Kasumi-1 (cell line): ENCODE measurements at places on chromosomes 2 and 18.

DNA sequence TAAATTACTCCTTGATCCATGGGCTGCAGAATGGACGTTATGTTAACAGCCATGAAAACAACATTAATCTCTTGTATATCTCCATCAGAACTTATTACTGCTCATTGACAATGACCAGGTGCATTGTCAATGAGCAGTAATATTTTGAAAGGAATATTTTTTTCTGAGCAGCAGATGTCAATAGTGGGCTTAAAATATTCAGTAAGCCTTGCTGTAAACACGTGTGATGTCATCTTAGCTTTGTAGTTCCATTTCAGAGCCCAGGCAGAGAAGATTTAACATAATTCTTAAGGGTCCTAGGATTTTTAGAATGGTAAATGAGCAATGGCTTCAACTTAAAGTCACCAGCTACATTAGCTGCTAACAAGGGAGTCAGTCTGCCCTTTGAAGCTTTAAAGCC is 26.6 kb downstream of the CFAP210 start:
- DNase-seq = no peak

DNA sequence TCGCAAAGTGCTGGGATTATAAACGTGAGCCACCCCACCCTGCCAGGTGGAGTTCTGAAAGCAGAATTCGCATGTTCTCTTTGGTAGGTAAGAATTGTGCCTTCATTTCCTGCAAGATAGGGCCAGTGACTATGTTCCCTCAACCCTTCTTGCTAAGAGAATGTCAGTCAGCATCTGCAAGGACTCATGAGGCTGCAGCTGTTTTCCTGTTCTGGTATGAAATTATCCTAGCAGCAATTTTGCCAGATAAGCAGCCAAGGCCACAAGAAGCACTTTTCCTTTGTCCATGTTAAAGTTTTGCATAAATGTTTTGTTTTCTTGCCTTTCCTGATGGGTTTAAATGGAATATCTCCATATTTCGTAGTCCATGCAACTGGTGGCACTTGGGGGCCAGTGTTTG is 6.8 kb upstream of the ARHGAP28 start:
- DNase-seq = no peak

DNA sequence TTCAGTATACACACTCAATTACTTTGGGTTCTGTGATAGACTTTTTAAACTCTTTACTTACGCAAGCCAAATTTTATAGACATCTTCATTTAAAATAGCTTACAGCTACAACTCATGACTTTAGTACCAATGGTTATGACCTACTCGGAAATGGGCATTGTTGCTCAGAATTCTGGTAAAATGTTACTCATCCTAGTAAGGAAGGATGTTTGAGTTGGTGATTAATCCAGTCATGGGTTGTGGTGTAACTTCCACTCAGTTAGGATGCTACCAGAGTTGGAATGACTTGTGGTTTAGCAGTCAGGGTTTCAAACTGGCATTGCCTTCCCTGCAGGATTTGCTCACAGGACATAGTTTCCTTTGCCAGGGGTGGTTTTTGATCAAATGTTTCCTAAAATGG is 7.4 kb upstream of the NPC1 start:
- DNase-seq = no peak

- DNase-seq = no peak
Observed at GRCh38 chr2:111673526-111673925, 210.5 kb downstream of the ANAPC1 start.

DNA sequence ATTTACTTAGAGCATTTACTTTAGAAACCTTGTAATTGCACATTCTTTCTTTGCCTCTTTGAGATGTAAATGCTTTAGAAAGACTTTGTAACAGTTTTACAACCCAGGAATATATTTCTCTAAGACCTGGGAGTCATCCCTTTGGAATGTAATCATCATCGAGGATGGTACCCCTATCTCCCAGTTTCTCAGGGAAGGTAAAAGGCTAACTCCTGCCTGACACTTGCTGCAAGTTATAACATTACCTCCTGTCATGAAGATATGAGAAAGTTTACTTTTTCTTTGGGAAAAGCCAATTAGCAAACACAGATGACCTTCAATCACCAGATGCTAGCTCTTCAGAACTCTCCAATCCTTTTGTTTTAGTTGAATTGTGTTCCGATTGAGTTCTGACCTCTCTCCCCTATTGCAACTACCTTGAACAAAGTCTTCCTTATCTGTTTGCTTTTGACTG is 420.3 kb upstream of the FSIP2 start:
- DNase-seq = no peak

DNA sequence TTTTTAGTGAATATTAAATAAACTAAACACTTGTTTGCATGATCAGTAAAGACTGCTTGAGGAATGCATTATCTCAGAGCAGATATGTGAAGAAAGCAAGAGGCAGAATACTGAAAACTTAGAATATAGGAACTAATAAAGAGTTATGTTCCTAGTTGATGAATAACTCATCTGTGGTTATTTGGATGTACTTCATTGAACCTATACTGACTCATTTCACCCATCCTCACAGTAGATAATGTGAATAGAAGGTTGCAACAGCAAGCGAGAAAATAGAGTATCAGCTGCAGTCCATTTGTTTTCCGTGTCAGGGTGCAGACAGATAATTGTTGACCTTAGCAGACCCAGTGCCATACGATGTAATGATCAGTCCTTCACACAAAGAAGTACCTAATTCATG is 945.7 kb upstream of the LRRTM1 start:
- no peak for DNase-seq

- DNase-seq = no peak
Observed at GRCh38 chr2:173521450-173522192, 166.9 kb downstream of the CDCA7 start.

- DNase-seq = no peak
Observed at GRCh38 chr18:79637921-79638909, 41.4 kb upstream of the CTDP1 start.

- DNase-seq = no peak
Observed at GRCh38 chr2:191961556-191961955, 114.7 kb upstream of the CAVIN2 start.

DNA sequence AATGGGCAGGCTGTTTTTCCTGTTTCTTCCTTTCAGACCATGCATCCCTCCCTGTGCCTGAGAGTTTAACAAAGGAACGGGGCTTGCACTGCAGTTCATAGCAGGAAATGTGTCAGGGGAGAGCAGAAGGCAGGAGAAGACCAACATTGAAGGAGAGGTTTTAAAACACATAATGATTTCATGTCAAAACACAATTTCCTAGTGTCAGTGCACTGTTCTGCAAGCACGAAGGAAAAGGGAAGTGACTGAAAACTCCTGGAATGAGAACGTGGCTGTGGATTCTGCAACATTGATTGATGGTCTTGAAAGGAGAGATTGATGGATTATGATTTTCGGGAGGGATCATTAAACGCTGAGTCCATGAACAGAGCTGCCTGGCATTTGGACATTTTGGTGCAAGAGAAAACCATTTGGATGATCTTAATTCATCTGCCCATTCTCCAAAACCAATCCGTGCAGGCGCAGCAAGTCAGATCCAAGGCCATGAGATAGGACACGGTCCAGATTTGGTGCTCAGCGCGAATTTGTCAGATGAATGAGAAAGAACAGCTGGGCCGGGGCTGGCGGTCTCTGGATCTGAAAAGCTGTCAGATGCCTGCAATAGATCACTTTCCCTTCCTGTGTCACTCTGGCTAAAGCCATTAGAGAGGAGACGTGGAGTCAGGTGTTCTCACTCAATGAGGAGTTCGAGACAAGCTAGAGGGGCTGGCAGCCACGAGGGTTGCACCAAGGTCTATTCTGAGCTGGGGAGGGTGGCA is 38.4 kb downstream of the C1QL2 start:
- no peak for DNase-seq

DNA sequence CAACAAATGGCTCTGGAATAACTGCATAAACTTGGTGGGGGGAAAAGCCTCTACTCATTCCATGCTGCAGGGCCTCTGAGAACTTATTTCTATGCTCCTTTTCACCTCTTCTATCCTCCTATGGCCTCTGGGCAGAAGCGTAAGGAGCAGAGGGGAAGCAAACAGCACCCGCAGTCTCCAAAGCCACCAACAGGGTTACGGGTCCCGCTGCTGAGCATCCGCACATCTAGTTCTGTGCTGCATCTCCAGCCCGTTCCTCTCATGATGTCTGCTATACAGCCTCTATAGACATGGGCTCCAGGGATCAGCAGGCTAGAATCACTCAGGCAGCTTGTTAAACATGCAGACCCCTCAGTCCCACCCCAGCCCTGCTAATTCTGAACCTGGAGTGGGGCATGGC is 25.9 kb downstream of the PSTPIP2 start:
- DNase-seq = no peak

- DNase-seq = no peak
Observed at GRCh38 chr2:8462899-8463648, 218.8 kb upstream of the ID2 start.

GRCh38 chr2:226020956-226021355 is 621.4 kb downstream of the NYAP2 start:
- no peak for DNase-seq
